Left colon (tissue), 2 donors: ENCODE measurements at places on chromosomes 4 and X. TPM values are rescaled to one million over a fixed set of nuclear protein-coding genes. Genes with fewer than 3 reads are reported as not detected.

Gene APBB2
- 28.2 TPM for total RNA-seq

Gene P2RY10
- total RNA-seq, result 0.85 TPM

Gene RBBP7
- total RNA-seq, result 66.3 TPM

Gene CT45A1
- not detected for total RNA-seq

Gene RTL9
- total RNA-seq, result not detected

Gene ELOVL6
- total RNA-seq, result 35.4 TPM

Gene TCEAL7
- 1.3 TPM for total RNA-seq

Gene ABLIM2
- 18.7 TPM for total RNA-seq

Gene GAGE12J
- not detected for total RNA-seq

Gene GSPT2
- total RNA-seq, result 4.2 TPM

Gene FGB
- not detected for total RNA-seq

Gene AFP
- total RNA-seq, result not detected

Gene TMSB15B
- 0.98 TPM for total RNA-seq

Gene DCLK2
- 3.1 TPM for total RNA-seq

Gene IGSF1
- 0.11 TPM for total RNA-seq

Gene SH2D1A
- 0.34 TPM for total RNA-seq

Gene FATE1
- total RNA-seq, result not detected

Gene ADH4
- total RNA-seq, result 0.31 TPM

Gene PHOX2B
- total RNA-seq, result 0.73 TPM

Gene AADAT
- 4.0 TPM for total RNA-seq

Gene UVSSA
- 33.1 TPM for total RNA-seq

Gene FGG
- total RNA-seq, result not detected

Gene RBMX2
- total RNA-seq, result 13.0 TPM

Gene CXorf65
- not detected for total RNA-seq

Gene PPEF2
- total RNA-seq, result not detected

Gene MXRA5
- 1.9 TPM for total RNA-seq

Gene SFRP2
- total RNA-seq, result 49.3 TPM

Gene TCEAL6
- total RNA-seq, result not detected

Gene PABPC5
- total RNA-seq, result 0.47 TPM

Gene ZNF280C
- total RNA-seq, result 2.9 TPM

Gene YIPF7
- total RNA-seq, result not detected

Gene MAGEC3
- not detected for total RNA-seq
